ENCODE measurements at places on chromosomes 12 and 14. TPM values are rescaled to one million over a fixed set of nuclear protein-coding genes. Genes with fewer than 3 reads are reported as not detected.

The KRT8 gene
- 0.51 TPM for total RNA-seq

The TOMM20L gene
- total RNA-seq: not detected

The CCDC184 gene
- total RNA-seq: 0.38 TPM

The LRTM2 gene
- 0.16 TPM for total RNA-seq

The GOLGA3 gene
- total RNA-seq: 67.6 TPM

GRCh38 chr12:47095446-47096236 is 15.9 kb upstream of the AMIGO2 start:
- DNase-seq: no peak

DNA sequence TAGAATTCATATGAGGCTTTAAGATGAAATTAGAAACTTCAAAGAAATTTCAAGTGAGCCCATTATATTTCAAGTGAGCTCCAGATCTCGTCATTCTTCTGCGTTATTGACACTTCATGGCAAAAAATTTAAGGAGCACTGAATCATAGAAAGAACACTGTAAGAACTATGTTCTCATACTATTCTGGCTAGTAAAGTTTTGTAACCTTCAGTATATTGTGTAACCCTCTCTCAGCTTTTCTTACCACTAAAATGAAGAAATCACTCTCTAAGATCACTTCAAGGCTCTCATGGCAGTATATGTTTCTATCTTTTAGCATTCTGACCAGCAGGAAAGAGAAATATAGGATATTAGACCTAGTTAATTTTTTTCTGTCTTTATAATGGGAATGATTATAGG is 6.3 kb downstream of the GPHN start:
- no peak for DNase-seq

DNA sequence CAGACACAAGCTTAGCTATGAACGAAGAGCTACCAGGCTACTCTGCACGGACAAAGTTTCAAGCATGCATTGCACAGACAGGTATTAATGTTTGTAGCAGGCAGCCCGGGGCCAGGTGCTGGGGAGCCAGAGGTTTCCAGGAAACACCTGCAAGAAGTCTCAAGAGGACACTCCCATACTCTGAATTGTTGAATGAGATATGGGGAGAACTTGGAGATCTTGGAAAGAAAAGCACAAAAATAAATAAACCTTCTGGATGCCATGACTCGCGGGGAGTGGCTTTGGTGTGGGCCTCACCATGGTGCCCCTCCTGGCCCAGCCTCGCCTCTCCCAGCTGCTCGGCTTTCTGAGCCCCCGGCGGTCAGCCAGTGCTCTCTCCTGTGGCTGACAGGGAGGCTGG is 186.8 kb downstream of the TTC7B start:
- no peak for DNase-seq

DNA sequence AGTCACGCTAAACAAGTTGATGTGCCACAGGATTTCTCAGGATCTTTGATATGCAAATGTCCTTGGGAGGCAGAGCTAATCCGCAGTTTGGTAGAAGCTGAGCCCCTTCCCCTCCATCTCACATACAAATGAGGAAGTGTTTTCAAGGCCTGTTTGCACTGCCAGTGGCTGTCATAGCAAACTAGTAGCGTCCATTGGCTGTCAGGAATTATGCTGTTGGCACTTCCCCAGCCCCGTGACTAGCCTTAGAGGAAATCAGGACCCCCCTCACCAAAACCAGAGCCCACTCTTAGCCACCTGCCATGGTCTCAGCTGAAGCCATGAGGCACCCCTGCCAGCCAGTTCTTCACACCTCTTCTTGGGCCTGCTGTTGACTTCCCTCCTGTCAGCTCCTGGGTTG is 253.9 kb downstream of the CACNA1C start:
- DNase-seq: no peak

GRCh38 chr12:47396902-47397663 is 308.7 kb downstream of the RPAP3 start:
- peak; percentile 75 for DNase-seq

DNA sequence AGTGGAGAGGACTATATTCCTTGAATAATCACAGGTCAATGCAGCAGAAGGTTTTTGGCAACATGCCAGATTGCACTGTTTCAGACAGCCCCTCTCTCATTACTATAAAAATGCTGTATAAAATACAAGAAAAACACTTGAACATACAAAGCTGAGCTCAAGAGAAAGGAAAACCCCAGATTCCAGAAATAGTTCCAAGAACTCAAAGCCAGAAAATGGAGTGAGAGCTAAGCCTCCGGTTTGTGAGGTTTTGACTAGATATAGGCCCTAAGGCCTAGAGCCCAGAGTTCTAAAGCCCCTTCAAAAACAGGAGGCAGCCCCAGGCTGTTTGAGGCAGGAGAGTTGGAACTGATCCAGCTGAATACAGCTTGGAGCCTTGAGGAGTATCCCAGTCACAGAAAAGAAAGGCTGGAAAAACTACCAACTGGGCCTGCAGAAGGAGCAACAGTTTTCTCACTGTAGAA is 29.4 kb upstream of the ACTN1 start:
- DNase-seq: no peak

DNA sequence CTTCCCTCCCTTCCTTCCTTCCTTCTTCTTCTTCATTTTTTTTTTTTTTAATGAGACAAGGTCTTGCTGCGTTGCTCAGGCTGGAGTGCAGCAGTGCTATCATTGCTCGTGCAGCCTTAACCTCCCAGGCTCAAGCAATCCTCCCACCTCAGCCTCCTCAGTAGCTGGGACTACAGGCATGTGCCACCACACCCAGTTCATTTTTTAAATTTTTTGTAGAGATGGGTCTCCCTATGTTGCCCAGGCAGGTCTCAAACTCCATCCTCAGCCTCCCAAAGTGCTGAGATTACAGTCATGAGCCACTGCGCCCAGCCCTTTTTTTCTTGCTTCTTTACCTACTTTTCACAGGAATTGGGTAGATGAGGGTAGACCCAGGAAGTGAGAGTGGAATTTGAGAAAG is 1.6 kb downstream of the OR10AD1 start:
- no peak for DNase-seq

- DNase-seq: no peak
Measured at GRCh38 chr12:3452348-3452747, 38.7 kb upstream of the PRMT8 start.

- peak; percentile 72 for DNase-seq
Measured at GRCh38 chr12:48765753-48766162, 23.1 kb downstream of the ADCY6 start.

DNA sequence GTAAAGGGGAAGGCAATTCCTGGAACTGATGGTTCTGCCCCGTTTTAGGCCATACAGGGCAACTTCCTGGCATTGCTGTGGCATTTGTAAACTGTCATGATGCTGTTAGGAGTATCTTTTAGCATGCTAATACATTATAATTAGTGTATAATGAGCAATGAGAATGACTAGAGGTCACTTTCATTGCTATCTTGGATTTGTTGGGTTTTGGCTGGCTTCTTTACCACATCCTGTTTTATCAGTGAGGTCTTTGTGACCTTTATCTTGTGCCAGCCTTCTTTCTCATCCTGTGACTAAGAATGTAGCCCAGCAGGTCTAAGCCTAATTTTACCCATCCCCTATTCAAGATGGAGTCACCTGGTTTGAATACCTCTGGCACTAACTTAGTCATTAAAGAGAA is 51.2 kb downstream of the TESPA1 start:
- DNase-seq: no peak

DNA sequence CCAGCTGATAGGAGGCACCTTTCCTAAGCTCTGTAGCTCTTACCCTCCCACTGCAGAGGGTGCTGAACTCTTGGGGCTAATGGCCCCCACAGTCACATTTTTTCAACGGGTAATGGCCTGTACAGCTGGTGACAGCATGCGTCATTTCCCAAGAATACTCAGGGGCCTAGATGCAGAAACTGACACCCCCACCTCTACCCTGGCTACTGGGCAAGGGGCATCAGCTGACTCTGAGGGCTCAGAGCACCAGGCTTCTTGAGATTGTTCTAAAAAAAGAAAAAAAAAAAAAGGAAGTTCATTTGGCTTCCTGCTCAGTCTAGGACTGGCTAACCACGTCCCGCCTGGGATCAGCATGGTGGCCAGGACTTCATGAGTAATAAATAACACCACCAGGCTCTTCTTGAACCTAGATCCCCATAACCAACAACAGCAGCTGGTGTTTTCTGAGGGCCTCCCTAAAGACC is 35.2 kb downstream of the ZFP36L1 start:
- no peak for DNase-seq

- DNase-seq: no peak
Measured at GRCh38 chr14:61997161-61997560, 234.9 kb downstream of the SNAPC1 start.

GRCh38 chr12:62599854-62600437 is 133.3 kb downstream of the MON2 start:
- DNase-seq: peak; percentile 50

DNA sequence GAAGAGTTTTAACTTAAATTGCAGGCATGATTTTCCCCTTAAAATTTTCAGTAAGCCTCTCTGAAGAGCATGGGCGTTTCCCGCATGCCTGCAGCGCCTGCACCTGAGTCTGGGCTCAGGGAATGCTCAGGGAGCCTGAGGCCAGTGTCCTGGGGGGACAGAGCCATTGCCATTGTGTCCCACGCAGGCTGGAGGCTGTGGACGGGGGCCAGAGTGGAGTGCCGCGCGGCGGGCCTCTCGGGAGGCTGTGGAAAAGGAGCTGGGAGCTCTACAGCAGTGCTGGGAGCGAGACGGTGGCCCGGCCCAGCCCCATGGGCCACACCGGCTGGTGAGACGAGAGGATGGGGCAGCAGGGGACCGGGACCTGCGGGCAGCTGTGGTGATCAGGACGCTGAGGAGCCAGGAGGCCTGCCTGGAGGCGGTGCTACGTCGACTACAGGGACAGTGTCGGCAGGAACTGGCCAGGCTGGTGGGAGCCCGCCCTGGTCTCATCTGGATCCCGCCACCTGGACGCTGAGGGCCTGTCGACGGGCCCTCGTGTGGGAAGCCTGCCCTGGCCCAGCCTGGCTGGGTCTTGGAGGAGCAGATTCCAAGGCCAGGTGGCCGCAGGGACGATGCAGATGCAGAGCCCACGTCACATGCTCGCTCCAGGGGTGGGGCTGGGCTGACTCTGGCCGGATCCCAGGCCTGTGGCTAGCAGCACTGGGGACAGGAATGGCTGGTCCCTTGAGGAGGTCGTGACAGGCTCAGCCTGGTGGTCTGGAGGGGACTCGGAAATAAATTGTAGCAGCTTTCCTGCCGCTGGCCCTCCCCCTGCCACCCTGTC is 7.6 kb downstream of the TEDC1 start:
- no peak for DNase-seq

- DNase-seq: no peak
Measured at GRCh38 chr14:25113394-25113793, 63.4 kb upstream of the STXBP6 start.
